ENCODE measurements at places on chromosomes 5 and 9.

GRCh38 chr9:129671519-129671918 lies 6.1 kb downstream of the PRRX2 start:
- DNase-seq: no peak

GRCh38 chr9:2053883-2054845 lies 39.0 kb downstream of the SMARCA2 start:
- DNase-seq: peak; percentile 54

GRCh38 chr9:119368179-119368578 lies 1.1 kb downstream of the BRINP1 start:
- DNase-seq: no peak

- DNase-seq: no peak
Observed at GRCh38 chr5:38816083-38817030, 29.5 kb upstream of the OSMR start.

DNA sequence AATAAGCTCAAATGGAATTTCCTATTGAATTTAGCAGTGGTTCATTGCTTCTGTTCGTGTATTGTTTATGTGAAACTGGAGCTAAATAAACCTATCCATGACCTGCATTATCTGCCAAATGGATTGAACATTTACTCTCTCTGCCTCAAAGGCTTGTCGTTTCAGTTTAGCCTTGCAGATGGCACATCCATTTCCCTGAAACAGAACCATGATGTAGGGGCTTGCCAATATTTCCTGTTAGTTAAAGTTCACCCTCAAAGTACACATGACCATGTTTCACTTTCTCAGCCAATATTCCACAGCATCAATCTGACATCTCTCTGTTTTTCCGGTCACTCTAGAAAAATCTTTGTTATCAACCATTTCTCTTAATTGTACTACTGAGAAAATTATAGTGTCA lies 545.3 kb downstream of the TAF11L14 start:
- no peak for DNase-seq

- DNase-seq: no peak
Observed at GRCh38 chr5:15554542-15554941, 54.6 kb downstream of the FBXL7 start.

DNA sequence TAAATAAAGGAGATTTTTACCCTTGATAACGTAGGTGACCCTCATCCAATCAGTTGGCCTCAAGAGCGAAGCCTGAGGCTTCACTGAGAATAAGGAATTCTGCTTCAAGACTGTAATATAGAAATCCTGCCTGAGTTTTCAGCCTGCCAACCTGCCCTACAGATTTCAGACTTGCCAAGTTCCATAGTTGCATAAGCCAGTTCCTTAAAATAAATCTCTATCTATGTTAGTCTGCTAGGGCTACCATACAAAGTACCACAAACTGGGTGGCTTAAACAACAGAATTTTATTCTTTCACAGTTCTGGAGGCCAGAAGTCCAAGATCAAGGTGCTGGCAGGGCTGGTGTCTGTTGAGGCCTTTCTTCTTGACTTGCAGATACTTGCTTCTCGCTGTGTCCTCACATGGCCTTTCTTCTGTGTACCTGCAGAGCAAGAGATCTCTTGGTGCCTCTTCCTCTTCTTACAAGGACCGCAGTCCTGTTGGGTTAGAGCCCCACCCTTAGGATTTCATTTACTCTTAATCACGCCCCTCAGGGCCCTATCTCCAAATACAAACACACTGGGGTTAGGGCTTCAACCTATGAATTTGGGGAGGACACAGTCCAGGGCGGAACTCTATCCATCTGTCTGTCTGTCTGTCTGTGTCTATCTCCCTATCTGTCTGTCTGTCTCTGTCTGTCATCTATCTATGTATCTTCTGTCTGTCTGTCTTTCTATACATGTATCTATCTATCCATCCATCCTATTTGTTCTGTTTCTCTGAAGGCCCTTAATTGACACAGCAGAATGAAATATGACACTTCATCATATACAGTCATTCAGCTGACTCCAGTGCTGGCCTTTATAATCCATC lies 17.0 kb upstream of the CMBL start:
- no peak for DNase-seq

- DNase-seq: no peak
Observed at GRCh38 chr5:111954516-111955395, 197.8 kb upstream of the NREP start.

DNA sequence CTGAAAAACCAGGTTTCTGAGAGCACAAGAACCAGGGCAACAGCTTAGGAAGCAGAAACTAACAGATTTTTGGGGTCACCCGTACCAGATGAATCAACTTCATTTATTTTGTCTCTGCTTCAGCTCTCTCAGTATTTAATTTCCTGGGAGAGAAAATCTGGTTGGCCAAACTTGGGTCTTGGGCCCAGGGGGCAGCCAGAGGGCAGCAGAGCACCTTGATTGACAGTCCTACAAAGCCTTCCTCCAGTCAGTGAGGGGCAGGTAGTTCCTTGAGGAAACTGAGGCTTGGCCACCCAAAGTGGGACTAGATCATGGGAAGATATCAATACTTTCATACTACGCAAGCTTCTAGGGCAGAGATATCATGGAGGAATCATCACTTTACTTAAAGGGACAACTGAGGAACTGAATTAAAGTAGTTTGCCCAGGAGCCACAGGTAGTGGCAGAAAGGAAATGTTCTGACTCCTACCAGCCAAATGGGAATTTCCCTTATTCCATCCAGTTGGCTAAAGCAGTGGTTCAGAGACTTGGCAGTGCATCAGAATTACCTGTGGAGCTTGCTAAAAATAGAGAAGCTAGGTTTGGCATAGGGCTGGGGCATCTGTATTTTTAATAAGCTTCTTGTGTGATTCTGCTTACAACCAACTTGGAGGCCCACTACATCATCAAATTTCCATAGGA lies 21.5 kb upstream of the ARHGAP26 start:
- no peak for DNase-seq

GRCh38 chr9:27447031-27447683 lies 76.9 kb upstream of the IFNK start:
- no peak for DNase-seq

DNA sequence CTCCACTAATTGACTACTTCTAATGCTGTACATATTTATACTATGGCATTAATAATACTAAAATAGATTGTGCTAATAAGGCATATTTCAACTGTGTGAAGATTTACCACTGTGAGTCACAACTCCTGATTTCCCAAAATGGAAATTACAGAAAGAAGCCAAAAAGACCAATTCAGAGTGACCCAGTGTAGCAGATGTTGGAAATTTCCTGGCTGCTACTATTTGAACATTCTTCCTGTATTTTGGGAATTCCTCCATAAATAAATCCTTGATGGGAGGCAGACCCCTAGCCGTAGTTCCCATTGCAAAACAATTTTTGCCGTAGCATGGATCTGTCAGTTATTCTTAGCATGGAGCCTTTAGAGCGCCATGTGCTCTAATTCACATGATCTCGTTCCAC lies 11.4 kb upstream of the PRUNE2 start:
- DNase-seq: no peak

- no peak for DNase-seq
Observed at GRCh38 chr5:143086908-143087637, 316.4 kb downstream of the NR3C1 start.

- no peak for DNase-seq
Observed at GRCh38 chr5:87278590-87279100, 11.0 kb downstream of the RASA1 start.

DNA sequence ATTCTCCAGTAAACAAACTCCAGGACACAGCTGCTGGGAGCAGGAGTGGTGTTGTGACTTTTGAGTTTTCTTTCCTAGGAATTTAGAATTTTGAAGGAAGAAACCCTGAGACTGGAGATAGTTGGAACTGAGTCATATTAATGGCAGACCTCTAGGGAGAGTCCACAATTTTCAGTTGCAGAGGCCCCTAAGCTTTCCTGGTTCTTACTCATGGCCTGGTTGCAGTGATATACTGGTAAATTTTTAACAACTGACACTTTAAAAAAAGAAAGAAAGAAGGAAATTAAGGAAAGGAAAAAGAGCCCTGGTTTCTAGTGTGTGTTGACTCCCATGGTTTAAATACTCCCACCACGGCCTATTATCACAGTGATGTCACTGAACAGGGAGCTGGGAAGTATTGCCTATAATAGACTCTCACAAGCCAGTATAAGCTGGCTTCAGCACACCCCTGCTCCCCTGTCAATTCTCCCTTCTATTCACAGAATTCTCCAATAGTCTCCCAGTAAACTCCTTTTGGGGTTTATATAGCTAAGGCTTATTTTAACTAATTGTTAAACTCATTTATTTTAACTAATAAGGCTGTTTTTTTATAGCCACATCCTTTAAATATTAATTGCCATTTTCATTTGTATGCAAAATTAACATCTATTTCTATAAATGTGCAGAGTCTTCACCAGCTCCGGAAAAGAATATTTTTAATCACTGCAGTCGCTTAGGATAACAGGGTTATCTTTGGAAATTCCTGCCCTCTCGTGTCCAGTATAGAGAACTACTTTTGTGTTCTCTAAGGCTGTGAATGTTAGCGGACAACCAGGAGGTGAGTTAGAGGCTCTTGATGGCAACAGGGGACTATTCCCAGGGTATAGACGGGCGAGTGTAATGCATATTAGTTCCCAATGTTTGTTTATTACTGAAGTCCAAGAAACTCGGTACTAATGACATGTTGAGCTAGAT lies 59.7 kb downstream of the GGTA1 start:
- no peak for DNase-seq

GRCh38 chr9:3080951-3081350 lies 237.1 kb upstream of the PUM3 start:
- DNase-seq: no peak
